Spinal cord (tissue), 10 donors: ENCODE measurements at places on chromosomes 6 and 20.
A peak's percentile ranks its signal among the peaks of the same experiment; 100 is the strongest.

DNA sequence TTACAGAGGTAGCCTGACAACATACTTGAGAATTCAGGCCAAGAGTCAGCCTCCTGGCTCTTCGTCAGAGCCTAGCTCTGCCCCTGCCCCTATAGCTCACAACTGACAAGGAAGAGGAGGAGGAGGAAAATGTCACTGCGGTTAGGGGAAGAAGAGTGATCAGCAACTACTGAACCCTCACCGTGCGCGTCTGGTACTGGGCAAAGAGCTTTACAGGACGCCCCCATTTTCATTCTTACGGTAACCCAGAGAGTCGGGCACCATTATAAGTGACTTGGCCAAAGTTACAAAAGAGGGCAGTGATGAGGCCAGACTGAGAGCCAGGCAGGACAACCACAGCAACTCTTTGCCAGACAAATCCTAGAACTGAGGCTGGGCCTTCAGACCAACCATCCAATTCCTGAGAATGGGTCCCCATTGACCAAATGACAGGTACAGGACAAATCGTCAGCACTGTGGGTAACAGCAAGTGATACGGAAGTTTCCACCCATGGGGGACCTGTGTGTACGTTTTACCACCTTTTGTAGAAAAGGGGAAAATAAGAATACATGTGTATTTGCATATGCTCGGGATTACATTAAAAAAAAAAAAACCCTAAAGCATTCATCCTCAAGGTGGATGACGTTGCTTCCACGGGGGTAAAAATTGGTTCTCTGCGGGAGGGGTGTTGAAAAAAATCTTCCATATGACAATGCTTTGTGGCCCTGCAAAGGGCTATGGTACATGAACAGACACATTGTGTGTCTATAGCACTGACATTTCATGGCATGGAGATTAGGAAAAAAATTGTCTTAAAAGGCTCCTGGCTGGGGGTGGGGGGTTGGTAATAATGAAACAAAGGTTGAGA, 118.0 kb downstream of the NFATC2 start:
- H3K4me3 ChIP-seq: no peak overlapping the region
- H3K4me1 ChIP-seq: peaks cover 22% of the 10 kb centered on the region
- H3K27ac ChIP-seq: no peak overlapping the region
- DNase-seq: no peak

- no peak overlapping the region for H3K4me3 ChIP-seq
- H3K36me3 ChIP-seq: peaks cover 41% of the 10 kb centered on the region
- peaks cover 5% of the 10 kb centered on the region for H3K4me1 ChIP-seq
- H3K27ac ChIP-seq: no peak overlapping the region
- H3K27me3 ChIP-seq: no peaks in the 10 kb centered on the region
Observed at GRCh38 chr6:44115866-44116265, 11.4 kb downstream of the MRPL14 start.

GRCh38 chr20:21090721-21091120, 15.4 kb downstream of the LINC00237 start:
- DNase-seq: no peak
- no peaks in the 10 kb centered on the region for H3K36me3 ChIP-seq
- H3K27me3 ChIP-seq: peaks cover 21% of the 10 kb centered on the region
- H3K4me3 ChIP-seq: no peak overlapping the region
- H3K27ac ChIP-seq: no peak overlapping the region
- H3K4me1 ChIP-seq: peaks cover 7% of the 10 kb centered on the region

- H3K27ac ChIP-seq: peak overlapping the region; percentile 82
- peaks cover 11% of the 10 kb centered on the region for H3K36me3 ChIP-seq
- H3K4me1 ChIP-seq: peaks cover 10% of the 10 kb centered on the region
- H3K27me3 ChIP-seq: no peaks in the 10 kb centered on the region
- DNase-seq: peak; percentile 75
- H3K4me3 ChIP-seq: peak overlapping the region; percentile 16
Observed at GRCh38 chr20:21234806-21235483, 68.2 kb upstream of the XRN2 start.

DNA sequence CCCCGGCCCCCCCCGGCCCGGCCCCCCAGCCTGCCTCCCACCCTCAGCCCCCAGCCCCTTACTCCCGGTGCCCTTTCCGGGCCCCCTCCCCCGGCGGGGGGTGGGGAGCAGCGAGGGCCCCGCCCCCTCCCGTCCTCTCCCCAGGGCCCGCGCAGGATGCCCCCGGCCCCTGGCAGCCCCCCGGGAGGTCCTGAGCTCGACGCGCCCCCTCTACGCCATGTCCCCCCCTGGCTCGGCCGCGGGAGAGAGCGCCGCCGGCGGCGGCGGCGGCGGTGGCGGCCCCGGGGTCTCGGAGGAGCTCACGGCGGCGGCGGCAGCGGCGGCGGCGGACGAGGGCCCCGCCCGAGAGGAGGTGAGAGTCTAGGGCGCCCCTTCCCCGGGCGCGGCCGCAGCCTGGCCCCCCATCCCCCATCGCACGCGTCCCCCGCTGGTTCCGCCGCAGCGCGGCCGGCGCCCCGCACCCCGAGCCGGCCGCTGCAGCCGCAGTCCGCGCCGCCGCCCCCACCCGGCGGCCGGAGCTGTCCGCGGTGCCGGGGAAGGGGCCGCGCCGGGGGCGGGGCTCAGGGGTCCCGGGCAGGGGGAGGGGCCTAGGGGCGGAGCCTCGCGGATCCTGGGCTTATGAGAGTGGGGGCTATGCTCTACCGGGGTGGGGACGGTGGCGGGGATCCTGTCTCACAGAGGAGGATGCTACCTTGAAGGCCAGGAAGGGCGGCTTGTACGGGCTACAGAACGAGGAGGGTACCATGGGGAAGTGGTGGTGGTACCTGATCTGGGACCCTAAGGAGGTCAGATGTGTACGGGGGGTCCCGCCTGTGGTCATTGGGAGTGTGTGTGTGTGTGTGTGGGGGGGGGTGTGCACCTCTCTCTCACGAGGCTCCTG, 516 bp downstream of the TMEM151B start:
- no peak overlapping the region for H3K27ac ChIP-seq
- DNase-seq: peak; percentile 68
- H3K4me3 ChIP-seq: peak overlapping the region; percentile 35

DNA sequence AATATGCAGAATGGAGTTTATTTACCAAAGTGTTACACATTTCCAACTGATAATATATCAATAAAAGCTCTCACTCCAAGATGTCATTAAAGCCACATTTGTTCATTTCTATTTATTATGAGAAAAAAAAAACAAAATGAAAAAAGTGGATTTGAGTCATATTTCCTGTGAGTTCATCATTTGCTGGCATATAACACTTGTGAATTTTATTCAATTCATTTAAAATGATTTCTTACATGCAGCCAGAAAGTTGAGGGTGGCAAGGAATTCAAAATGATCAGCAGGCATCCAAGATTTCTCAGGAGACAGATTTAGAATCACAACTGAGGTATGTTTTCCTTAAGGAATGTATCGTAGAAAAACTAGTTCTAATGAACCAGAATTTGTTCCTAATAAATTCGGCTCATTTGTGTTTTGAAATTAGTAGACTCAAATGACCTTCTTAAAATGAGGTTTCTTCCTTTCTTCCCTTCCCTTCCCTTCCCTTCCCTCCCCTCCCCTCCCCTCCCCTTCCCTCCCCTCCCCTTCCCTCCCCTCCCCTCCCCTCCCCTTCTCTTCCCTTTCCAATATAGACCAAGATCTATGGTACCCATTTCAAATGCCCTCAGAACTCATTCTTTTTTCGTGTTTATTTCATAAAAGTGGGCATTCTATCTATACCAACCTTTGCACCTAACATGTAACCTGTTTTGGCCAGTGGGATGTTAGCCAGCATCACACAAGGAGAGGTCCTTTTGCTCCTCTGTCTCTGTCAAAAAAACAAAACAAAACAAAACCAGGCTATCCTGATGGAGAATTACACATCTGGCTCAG, 357.9 kb upstream of the TSHZ2 start:
- H3K4me1 ChIP-seq: peaks cover 6% of the 10 kb centered on the region
- no peak overlapping the region for H3K27ac ChIP-seq
- H3K27me3 ChIP-seq: no peaks in the 10 kb centered on the region
- no peak for DNase-seq
- no peaks in the 10 kb centered on the region for H3K36me3 ChIP-seq
- no peak overlapping the region for H3K4me3 ChIP-seq

GRCh38 chr6:147160593-147160992, 43.6 kb upstream of the STXBP5 start:
- H3K27me3 ChIP-seq: no peaks in the 10 kb centered on the region
- H3K4me3 ChIP-seq: no peak overlapping the region
- no peaks in the 10 kb centered on the region for H3K4me1 ChIP-seq

GRCh38 chr6:124977067-124977908, 15.1 kb downstream of the RNF217 start:
- no peaks in the 10 kb centered on the region for H3K4me1 ChIP-seq
- H3K27me3 ChIP-seq: no peaks in the 10 kb centered on the region
- no peak overlapping the region for H3K4me3 ChIP-seq
- DNase-seq: no peak

- DNase-seq: no peak
- no peaks in the 10 kb centered on the region for H3K27me3 ChIP-seq
- no peaks in the 10 kb centered on the region for H3K36me3 ChIP-seq
- no peaks in the 10 kb centered on the region for H3K4me1 ChIP-seq
Observed at GRCh38 chr6:148602136-148602535, 144.7 kb upstream of the UST start.

DNA sequence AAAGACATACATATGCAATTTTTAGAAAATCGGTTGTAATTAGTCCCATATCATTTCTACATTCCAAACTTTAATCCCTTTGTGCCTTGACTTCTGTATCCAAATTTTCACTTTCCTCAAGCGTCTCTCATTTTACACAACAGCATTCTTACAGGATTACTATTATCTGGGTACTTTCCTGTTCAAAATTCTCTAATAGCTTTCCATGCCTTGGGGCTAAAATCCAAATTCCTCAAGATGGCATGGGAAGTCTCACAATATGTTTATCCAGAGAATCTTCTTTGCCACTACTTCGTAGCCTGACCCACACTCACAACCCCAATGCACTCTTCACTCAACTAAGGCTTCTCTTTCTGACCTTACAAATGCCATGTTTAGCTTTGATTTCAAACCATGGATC, 125.0 kb downstream of the TBX18 start:
- H3K36me3 ChIP-seq: no peaks in the 10 kb centered on the region
- no peak overlapping the region for H3K4me3 ChIP-seq
- no peak overlapping the region for H3K27ac ChIP-seq
- no peaks in the 10 kb centered on the region for H3K4me1 ChIP-seq
- DNase-seq: no peak

DNA sequence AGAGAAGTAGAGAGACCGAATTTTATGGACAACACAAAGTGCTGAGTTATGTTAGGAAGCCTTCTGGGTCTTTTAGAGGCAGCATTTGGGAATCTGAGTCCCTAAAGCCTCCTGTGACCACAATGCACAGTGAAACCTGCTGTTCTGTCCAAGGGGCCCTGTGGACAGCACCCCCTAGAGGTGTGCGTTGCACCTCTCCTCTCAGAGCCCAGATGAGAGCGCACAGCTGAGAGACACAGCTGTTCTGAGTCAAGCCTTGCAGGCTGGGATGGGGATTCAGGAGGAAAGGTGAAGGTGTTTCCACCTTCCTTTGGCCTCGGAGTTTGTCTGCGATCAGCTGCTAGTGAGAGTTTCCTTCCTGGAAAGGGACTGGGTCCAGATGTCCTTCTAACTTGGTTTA, 13.0 kb downstream of the PCK1 start:
- H3K4me3 ChIP-seq: no peak overlapping the region
- no peaks in the 10 kb centered on the region for H3K36me3 ChIP-seq
- H3K4me1 ChIP-seq: peaks cover 19% of the 10 kb centered on the region
- no peak overlapping the region for H3K27ac ChIP-seq
- peaks cover 3% of the 10 kb centered on the region for H3K27me3 ChIP-seq

GRCh38 chr6:36940027-36940426, 14.5 kb upstream of the PI16 start:
- no peaks in the 10 kb centered on the region for H3K4me1 ChIP-seq
- no peak overlapping the region for H3K4me3 ChIP-seq
- no peaks in the 10 kb centered on the region for H3K36me3 ChIP-seq
- H3K27ac ChIP-seq: no peak overlapping the region
- H3K27me3 ChIP-seq: no peaks in the 10 kb centered on the region

DNA sequence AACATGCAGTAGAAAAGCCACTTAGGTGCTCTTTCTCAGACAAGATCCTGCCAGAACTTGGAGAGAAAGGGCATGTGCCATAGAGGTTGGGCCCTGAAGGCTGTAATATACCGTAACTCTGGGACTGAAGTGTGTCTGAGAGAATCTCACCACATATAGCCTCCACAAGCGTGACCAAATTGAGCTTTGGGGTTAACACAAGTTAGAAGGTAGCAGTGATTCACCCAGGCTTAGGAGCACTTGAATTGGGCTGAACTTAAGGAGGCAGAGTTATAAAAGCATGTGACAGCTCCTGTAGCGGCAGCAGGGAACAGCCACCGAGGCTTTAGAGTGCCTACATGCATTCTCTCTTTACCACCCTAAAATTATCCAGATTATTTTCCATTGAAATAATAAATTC, 361.6 kb downstream of the PHF3 start:
- DNase-seq: no peak
- H3K27me3 ChIP-seq: no peaks in the 10 kb centered on the region
- no peak overlapping the region for H3K27ac ChIP-seq
- H3K4me1 ChIP-seq: no peaks in the 10 kb centered on the region

DNA sequence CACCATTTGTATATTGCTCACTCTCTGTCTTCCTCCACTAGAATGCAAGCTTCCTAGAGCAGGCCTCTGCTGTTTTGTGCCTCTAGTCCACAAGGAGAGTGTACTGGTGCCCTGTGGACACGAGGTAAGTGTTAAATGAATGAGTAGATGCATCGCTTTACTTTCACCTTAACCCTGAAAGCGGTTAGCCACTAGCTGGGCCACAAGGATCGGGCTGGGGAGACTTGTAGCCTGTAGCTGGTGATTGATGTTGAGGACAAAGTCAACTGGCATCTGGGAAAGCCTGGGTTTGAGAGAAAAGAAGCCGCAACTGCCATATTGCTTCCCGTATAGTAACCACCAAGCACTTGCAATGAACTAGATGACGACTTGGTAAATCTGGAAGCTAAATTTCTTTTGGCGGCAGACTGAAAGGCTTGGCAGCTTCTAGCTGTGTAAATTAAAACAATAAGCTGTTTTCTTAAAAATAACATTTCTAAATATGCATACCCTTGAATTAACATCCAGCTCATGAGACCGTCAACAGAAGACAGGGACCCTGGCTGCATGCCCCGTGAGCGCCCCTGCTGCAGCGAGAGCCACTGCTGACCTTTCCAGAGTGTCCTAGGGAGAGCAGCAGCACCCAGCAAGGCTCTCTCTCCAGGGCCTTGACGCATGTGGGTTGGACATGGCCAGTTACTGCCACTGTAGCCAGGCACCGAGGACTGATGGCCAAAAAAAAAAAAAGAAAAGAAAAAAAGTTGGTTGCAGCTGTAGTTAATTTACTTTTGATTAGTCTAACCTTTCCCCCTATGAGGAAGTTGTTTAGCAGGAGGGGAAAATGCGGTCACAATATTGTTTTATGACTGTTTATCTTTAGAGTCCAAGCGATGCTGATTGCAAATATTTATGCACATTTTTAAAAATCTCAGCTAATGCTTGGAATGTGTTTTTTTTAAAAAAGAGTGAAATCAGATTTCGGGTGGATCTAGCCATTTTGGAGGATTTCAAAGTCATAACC, 315.1 kb downstream of the TFAP2C start:
- no peaks in the 10 kb centered on the region for H3K36me3 ChIP-seq
- no peak for DNase-seq
- no peak overlapping the region for H3K27ac ChIP-seq
- peaks cover 2% of the 10 kb centered on the region for H3K4me1 ChIP-seq
- H3K27me3 ChIP-seq: peaks cover 34% of the 10 kb centered on the region
